CD4-positive, alpha-beta T cell (primary cell): ENCODE measurements at places on chromosomes 11 and 22.

DNA sequence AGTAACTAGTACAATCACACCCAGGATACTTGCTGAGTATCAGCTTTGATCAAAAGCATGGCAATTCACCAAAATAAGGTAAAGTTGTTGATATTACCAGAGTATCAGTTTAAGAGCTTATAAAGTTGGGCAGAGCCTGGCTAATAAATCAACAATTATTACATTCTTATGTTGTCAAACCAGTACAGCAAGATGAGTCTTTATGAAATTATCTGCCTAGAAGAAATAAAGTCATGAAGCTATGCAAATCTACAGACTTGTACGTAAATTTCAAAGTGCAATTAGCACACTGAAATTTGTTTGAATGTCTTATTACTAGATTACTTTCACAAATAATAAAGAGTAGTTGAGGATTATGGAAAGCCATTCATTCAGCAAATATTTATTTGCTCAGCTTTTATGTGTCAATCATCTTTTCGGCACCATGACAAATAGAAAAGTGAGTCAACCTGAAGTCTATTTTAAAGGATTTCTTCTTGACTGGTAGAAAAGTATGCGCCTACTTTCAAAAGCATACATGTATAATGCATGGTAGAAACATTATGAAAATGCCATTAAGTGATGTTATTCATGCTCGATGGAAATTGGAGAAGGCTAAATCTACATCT is 5.0 kb upstream of the ANO3 start:
- no peak for DNase-seq

DNA sequence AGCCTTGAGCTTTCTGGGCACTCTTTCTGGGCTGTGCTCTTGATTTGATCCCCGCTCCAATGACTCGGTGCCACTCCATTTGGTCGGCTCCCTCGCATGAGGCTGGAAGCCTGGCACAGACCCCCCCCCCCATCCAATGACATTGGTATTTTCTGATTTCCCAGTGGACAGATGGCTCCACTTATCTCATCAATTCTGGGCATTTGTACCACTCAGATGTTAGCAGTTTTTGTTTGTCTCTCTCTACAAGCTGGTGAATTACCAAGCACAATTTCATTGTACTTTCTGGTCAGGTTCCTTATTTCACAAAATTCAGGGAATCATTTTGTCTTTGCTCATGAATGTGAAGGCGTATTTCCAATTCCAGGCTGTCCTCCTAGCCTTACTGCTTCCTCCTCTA is 9.1 kb downstream of the DNAL4 start:
- no peak for DNase-seq

GRCh38 chr22:44931077-44931540 is 78.7 kb downstream of the PHF21B start:
- no peak for DNase-seq

DNA sequence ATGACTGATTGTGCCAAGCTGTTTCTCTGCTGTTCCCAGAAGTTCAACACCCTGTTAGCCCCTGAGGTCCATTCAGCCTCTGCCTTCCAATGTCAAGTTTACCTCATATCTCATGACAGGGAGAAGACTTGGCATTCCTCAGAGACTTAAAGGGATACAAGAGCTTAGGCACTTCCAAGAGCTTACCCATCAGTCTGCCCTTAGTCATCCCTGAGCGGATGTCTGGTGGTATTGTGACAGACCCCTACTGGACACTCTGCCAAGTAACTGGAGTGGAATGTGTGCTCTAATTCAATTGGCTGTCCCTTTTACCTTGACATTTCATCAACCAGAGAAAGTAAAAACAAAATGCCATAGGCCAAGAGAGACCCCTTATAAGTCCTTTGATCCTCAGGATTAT is 151.5 kb downstream of the AASDHPPT start:
- DNase-seq, result no peak

DNA sequence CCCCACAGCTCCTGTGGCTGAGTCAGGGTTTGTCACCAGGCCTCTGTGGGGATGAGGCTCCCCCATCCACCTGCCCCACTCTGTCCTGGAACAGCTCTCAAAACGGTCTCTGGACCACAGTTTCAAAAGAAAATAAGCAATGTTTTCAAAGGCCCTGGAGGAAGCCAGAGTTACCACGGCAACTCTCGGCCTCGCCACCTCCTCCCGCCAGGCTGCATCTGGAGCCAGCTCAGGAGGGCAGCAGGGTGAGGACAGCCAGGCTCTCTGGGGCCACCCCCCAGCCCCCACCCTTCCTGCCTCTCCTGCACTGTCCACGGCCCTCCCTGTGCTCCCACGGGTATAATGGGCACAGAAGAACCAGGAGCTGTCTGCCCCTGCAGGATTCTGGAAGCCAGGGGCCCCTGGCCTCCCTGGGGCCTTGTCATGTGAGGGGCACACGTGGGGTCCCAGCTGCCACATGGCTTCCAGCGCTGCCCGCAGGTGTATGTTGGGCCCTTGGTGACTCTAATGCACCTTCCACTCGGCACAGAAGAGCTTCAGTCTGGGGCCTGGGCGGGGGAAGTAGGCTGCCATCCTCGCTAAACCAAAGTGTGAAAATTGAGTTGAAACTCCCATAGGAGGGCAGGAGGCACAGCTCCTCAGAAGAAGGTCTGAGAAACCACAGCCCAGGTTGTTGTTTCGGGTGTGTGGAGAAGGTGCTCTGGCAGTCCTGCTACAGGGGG is 10.3 kb downstream of the CD81 start:
- no peak for DNase-seq

- no peak for DNase-seq
Observed at GRCh38 chr11:29300420-29300819, 716.4 kb downstream of the KCNA4 start.

DNA sequence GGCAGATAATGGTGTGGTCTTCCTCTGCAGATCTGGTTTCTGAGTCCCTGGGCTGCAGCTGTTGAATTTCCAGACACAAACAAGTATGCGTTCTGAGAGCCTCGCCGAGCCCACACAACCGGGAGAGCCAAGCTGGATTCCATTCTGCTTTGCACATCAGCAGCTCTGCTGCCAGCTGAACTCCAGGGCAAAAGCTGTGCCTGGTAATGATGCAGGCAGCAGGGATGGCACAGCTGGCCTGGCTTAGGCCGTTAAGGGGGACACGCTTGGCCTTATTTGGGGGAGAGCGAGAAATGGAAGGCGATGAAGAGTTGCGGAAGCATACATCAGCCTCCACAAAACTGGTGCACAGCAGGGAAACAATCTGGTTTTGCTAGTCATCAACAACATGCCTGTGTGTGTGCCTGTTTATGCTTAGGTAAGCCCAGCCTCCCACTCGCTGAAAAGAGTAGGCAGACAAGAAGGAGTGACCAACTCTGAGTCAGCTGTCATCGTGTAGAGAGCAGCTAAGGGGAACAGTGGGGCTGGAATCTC is 25.1 kb downstream of the ADAMTS8 start:
- no peak for DNase-seq

DNA sequence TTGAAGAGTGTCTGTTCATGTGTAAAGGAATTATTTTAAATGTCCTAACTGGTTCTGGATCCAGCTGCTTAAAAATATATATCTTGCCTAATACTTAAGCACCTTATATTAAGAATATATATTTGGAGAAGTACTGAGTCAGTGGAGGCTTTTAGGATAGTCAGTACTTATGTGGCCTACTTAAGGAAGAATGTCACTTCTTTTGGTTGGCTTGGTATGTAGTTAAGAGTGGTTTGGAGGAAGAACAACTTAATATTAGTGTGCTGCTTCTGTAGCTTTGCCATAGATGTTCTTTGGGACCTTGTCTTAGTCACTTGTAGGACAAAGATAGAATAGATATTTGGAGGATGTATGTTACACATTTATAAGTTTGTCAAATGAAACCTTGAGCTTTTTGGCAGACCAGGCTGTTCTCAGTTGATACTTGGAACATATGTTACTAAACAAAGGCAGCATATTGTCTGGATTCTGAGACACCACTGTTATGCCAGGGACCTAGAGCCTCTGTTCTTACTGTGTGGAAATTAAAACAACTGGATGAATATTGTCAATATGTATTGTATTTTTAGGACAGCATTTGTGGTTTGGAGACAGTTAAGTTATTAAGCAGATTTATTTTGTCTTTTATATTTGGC is 4.9 kb downstream of the HIPK3 start:
- DNase-seq, result no peak
